CD8-positive, alpha-beta memory T cell (primary cell): ENCODE measurements at places on chromosomes 5 and 9.

DNA sequence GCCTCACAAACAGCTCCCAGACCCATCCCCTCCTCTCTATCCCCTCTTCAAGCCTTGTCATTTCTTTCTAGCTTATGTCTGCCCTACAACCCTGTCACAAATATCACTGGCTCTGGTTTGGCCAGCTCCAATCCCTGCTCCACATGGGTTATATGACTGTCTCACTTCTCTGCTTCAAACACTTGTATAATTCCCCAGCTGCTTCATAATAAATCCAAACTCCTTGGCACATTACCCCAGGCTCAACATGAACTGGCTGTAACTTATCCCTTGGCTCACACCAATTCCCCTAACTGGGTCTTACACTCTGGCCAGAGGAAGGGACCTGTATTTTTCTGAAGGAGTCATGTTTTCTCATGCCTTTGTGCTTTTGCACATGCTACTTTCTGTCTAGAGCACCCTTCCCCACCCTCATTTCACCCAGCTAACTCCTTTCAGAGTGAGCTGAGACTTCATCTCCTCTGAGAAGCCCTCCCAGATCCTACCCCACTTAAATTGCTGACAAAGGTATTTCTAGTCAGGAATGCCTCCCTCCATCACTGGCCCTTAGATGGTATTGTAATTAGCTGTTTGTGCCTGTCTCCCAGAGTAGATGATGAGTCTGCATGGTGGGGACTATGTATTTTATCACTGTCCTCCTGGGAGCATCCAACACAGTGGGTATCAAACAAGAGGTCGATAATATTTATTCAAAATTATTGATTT is 5.3 kb downstream of the PRXL2C start:
- no peak for DNase-seq

GRCh38 chr5:170442921-170443320 is 53.8 kb upstream of the KCNMB1 start:
- no peak for DNase-seq

DNA sequence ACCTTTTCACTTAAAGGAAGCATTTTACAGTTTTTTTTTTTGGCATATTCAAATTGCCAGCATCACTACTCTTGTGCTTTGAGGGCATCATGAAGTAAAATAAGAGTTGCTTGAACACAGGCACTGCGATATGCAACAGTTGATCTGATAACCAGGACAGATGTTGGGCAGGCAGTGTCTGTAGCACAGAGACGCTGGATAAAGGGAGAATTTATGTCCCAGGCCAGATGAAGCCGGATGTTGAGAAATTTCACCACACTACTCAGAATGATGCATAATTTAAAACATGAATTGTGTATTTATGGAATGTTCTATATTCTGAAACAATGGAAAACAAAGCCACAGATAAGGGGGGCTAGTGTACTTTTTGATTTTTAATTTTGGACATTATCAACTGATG is 71.4 kb downstream of the SLC12A2 start:
- no peak for DNase-seq

GRCh38 chr9:36290996-36291395 is 32.7 kb upstream of the GNE start:
- DNase-seq, result no peak

- DNase-seq, result no peak
These were observed at the start of gene C5orf46 for GRCh38 chr5:147906326-147907095. C5orf46 (minus strand) TSS chr5:147906538; CDS start chr5:147906501, 37 bp downstream.

DNA sequence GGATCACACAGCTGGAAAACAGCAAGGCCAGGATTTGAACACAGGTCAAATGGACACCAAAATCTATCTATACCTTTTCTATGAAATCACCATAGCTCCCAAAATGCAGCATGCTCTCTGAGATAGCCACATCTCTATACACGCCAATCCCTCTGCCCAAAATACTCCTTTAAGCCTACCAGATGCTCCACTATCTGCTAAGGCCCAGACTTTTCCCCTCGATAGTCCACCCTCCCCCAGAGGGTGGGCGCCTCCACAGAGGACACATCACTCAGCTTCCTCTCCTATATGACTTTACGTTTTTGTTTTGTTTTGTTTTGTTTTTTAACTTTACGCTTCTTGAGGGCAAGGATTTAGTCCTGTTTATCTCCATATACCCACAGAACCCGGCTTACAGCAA is 46.8 kb downstream of the MTMR12 start:
- DNase-seq, result no peak

DNA sequence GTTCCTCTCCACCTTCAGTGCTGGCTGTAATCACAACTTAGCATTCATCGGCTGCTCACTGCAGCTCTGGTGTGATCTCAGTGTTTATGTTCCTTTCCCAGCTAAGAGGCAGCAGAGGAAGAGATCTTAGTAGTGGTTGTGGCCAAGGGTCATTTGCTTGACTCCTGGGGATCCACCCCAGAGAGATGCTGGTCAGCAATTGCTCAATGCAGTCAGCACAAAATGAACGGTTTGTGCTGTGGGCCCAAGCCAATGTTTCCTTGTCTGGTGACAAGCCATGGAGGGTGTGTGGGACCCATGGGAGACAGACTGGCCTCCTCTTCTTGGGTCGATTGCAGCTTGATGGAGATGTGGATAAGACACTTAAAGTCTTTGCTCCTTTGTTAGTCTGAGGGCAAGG is 16.1 kb upstream of the FRMD3 start:
- DNase-seq, result no peak

DNA sequence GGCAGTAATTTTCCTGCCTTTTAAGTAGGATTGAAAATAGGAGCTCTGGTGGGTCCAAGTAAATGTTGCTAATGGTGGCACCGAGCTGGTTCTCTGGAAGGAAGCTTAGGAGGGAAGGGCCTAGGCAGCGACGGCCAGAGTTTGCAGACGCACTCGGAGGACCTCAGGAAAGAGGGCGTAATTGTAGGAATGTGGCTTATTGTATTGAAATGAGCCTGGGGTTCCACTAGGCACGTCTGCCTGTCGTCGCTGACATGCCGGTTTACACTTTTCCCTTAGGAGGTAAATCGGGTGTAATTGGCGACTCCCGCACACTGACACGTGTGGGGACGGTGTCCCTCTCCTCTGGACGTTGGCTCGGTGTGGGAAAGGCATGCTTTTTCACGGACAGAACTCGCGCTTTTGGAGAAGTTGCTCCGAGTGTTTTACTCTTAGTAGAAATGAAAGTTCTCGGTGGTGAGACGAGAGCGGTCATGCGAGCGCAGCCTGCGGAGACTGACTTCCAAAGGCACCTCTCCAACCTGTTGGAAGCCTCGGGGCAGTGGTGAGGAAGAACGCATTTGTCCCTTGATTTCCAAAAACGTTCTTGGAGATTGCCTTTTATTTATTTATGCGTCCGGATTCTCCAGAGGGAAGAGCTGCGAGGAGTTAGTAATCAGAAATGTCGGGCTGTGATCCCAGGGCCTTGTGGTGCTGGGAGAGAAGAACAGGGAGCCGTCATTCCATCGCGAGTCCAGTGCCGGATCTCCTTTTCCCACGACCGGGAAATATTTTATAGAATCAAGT is 1.3 kb downstream of the NR4A3 start:
- peak; percentile 32 for DNase-seq

GRCh38 chr9:23811633-23812032 is 14.4 kb downstream of the ELAVL2 start:
- DNase-seq, result no peak

- no peak for DNase-seq
These were observed 277.6 kb upstream of the EFNA5 start for GRCh38 chr5:107948377-107948776.

DNA sequence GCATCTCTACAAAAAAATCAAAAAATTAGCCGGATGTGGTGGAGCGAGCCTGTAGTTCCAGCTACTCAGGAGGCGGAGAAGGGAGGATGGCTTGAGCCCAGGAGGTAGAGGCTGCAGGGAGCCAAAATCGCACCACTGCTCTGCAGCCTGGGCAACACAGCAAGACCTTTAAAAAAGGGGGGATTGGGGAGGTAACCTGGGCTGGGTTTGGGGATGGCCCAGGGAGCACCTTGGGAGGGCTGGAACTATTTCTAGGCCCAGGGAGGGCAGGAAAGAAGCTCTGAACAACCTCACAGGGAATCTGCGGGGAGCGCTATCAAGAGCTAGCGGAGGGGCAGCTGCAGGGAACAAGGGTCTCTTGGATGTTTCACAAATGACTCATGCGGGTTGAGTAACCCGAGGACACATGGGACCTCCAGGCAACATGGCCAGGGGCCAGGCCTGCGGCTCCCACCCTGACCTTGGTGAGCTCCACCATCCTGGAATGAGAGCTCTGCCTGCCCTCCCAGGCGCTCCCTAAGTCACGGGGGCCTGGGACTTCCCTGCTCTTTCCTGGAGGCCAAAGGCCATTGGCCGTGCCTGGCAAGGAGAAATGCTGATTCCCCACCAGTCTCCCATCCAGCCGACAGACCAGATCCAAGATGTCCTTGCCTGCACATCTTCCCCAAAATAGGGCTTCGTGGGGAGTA is 23.4 kb downstream of the SARDH start:
- peak; percentile 39 for DNase-seq

- DNase-seq, result no peak
These were observed 29.3 kb downstream of the PPIC start for GRCh38 chr5:123007182-123007581.

- DNase-seq, result no peak
These were observed 3.9 kb upstream of the HK3 start for GRCh38 chr5:176902911-176903664.

- no peak for DNase-seq
These were observed 4.2 kb downstream of the CCNI2 start for GRCh38 chr5:132751444-132751843.

GRCh38 chr9:93955111-93955980 is at the start of gene BARX1:
BARX1 (minus strand) TSS chr9:93955355; CDS start chr9:93955146, 209 bp downstream.
- DNase-seq, result no peak

DNA sequence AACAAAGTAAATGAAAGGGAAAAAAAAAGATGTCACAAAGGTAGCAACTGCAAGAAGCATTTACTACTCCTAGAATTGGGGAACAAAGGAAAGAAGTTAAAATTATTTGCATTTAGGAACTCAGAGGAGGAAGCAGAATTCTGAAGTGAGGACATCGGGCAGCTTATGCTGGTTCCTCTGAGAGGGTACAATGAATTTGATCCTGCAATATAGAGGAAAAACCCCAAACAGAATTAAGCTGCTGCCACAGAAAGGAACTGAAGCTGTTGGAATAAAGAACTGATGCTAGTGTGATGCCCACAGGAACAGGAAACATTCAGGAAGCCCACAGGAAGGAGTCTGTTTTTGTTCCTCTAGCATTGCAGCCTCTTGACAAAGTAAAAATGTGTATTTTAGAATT is 22.3 kb upstream of the TBCA start:
- no peak for DNase-seq

- DNase-seq, result no peak
These were observed 106.7 kb upstream of the NR5A1 start for GRCh38 chr9:124613849-124614248.

DNA sequence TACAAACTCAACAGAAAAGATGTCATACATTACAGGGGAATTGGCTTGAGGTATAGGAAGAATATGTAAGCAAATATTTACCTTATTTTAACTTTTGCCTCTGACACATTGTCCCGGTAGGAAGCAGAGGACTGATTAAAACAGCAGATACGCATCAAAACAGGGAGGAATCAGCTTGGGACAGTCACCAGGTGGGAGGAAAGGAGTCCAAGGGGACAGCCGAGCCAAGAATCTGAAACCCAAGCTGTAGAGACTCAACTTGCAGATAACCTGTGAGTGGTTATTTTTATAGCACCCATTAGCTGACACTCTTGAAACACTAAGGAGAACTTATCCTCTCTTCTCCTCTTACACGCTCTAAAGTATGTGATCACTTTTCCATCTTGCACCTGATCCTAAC is 22.3 kb downstream of the PDZD2 start:
- DNase-seq, result no peak

- DNase-seq, result no peak
These were observed 945.0 kb upstream of the WWC1 start for GRCh38 chr5:167346461-167346860.

- no peak for DNase-seq
These were observed 401.9 kb downstream of the TLE4 start for GRCh38 chr9:79973627-79974026.

DNA sequence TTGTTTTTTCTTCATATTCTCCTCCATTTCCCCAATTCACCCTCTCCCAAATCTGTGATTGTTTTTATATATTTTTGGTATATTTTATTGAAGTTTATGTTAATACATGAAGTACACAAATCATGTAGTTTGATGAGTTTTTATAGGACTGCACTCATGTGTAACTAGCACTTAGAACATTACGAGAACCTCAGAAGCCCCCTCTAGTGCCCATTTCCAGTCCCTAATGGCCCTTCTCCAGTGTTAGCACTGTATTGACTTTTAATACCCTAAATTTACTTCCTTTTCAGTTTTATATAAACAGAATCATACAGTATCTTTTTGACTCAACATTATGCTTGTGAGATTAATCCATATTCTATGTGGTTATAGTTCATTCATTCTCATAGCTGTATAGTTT is 18.5 kb upstream of the FKTN start:
- no peak for DNase-seq

GRCh38 chr9:115665519-115665918 is 488.1 kb upstream of the PAPPA start:
- DNase-seq, result no peak

- DNase-seq, result no peak
These were observed 97.6 kb downstream of the NUDT12 start for GRCh38 chr5:103464835-103465484.

GRCh38 chr9:128340691-128341434 is 536 bp downstream of the SLC27A4 start:
- no peak for DNase-seq

DNA sequence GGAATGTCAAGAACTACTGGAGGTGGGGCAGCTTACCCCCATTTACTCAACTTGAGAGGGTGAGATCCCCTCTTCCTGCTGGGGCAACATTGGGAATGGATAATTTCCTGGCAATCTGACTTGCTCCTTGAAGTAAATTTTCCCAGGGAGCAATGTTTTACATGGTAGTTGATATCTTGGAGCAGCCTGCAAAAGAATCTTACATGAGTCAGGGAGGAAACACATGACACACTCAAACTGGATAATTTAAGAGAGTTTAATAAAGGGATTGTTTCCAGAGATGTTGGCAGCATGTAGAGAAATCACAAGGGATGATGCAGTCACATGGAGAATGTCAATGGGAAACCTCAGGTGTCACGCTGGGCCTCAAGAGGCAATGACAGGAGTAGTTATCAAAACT is 212.5 kb downstream of the GAS1 start:
- DNase-seq, result no peak

DNA sequence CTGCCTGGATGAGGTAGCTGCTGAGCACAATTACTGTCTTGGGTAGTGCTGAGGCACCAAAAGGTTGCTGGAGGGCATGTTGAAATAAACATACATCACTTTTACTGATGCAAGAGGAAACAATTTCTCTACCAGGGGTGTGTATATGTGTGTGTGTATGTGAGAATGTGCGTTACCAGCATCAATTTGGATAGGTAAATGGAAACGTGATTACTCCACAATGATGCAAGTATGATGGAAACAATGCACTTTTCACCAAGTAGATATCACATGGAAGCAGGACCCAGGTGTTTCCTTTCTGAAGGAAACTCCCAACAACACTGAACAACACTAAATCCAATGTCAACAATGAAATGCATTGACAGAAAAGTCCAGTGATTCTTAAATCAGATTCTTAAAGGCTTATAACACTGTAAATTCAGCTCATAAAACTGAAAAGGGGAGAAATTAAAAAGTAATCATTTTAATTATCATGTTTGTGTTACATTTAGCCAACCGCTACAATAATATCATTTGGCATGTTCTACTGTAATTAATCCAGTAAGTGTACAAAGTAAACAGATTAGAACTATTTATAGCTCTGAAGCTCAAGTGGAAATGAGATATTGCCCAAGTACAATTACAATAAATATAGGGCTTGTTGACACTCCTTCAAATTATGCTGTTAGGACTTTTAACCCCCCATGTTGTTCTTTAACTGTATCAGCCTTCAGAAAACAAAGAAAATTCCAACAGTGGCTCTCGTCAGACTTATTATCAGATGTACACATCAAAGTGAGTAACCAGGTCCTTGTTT is 25.3 kb downstream of the YIPF5 start:
- no peak for DNase-seq
